ENCODE measurements at places on chromosomes 3 and 15.

- no peak overlapping the region for H3K27ac ChIP-seq
- no peaks in the 10 kb centered on the region for H3K27me3 ChIP-seq
- no peak for DNase-seq
- H3K4me3 ChIP-seq, result peak overlapping the region; percentile 79
- peaks cover 25% of the 10 kb centered on the region for H3K4me1 ChIP-seq
Observed at GRCh38 chr3:50155891-50156290, 767 bp downstream of the SEMA3F start.

DNA sequence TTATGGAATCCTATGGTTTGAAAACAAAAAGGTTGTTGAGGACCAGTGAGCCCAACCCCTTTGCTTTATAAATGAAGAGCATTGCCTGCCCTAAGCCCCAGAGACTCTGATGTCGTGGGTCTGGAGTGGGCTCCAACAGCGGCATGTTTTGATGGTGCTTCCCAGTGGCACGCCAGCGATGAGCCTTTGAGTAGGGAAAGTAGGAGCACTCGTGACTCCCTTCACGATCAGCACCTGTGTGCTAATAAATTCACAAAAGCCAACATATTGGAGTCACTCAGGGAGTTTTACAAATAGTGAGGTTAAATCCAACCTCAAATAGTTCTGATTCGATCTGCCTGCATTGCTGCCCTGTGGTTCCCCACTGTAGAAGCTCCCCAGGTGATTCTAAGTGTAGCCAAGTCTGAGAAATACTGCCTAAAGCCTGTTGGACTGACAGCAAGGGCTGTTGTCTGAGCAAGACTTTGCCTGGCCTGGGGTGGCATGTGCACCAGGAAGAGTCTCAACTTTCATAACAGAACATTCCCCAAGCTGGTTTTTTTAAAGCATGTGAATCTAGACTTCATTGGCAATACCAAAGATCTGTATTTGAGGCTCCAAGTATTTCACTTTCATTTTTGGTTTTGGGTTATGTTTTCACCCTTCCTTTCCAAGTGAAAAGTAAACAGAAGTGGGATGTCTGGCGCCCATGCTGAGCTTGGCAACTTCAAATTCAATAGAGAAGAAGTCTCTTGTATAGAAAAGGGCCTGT is 9.9 kb downstream of the CCR5 start:
- H3K36me3 ChIP-seq, result no peaks in the 10 kb centered on the region
- H3K27ac ChIP-seq, result no peak overlapping the region
- peaks cover 3% of the 10 kb centered on the region for H3K4me1 ChIP-seq
- H3K27me3 ChIP-seq, result no peaks in the 10 kb centered on the region
- H3K4me3 ChIP-seq, result no peak overlapping the region

DNA sequence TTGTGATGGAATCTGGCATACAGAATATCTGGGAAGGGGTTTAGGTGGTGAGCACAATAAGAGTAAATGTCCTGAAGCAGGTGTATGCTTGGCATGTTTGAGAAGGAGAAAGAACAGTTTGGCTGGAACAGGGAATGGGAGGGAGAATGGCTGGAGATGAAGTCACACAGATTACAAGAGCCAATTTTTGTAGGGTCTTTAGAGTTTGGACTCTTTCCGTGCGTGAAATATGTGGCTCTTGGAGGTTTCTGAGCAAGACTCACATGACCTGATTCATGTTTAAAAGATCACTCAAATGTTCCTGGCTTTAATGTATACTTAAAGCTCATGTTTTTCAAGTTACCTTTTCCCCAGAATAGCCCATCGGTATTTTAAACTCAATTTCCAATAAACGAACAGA is 32.8 kb downstream of the SPRED1 start:
- no peaks in the 10 kb centered on the region for H3K4me1 ChIP-seq
- no peak overlapping the region for H3K4me3 ChIP-seq
- H3K36me3 ChIP-seq, result no peaks in the 10 kb centered on the region
- DNase-seq, result no peak
- no peaks in the 10 kb centered on the region for H3K27me3 ChIP-seq

- no peaks in the 10 kb centered on the region for H3K36me3 ChIP-seq
- peak; percentile 35 for DNase-seq
- no peak overlapping the region for H3K4me3 ChIP-seq
- H3K27ac ChIP-seq, result no peak overlapping the region
- no peaks in the 10 kb centered on the region for H3K27me3 ChIP-seq
Observed at GRCh38 chr3:102124282-102124681, 275.0 kb downstream of the NFKBIZ start.

DNA sequence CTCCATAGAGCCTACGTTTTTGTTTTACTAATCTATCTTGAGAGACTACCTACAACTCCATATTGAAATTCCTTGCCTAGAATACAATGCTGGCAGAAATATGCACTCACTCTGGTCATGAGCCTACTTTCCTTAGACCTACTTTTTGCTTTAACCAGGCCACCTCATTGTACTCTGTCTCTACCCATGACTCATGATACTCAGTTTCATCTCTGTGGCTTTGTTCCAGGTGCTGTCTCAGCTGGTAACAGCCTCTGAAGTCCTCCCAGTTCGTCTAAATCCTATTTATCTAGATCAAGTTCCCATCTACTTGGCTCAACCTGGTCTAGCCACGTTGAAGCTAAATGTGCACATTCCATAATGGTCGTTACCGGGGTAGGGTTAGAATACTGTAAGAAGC is 536.4 kb downstream of the RSL24D1 start:
- H3K4me1 ChIP-seq, result no peaks in the 10 kb centered on the region

DNA sequence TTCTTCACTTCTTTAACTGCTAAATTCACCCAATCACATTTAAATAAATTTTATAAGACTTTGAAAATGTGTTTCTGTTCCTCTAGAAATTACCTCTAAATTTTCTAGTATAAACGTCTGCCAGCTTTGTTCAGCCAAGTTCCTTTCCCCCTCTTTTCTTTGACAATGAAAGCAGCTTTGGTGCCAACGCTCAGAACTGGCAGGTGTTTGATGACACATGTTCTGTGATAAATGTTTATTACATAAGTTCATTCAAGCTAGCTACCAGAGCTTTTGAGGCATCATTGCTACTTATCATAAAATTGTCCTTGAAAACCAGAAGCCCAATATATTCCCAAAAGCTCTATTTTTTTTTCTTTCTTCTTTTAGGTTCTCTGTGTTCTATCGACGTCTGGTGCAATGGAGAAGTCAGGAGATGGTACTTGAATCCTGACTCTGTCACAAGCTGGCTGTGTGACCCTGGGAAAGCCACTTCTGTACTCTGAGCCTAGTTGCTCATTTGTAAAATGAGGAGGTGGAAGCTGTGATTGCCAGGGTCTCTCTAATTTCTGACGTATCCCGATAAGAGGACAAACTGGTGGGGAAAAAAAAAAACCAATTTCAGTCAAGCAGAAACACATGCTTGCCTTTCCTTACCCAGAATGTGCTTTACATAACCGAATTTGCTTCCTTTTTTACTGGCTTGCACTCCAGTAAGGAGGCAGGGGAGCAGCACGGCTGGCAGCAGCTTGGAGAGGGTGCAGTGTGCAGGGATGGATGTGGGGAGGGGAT is 187.1 kb upstream of the LPP start:
- DNase-seq, result no peak
- no peaks in the 10 kb centered on the region for H3K27me3 ChIP-seq
- H3K4me3 ChIP-seq, result no peak overlapping the region
- H3K4me1 ChIP-seq, result peaks cover 13% of the 10 kb centered on the region
- no peak overlapping the region for H3K27ac ChIP-seq
- H3K36me3 ChIP-seq, result no peaks in the 10 kb centered on the region

DNA sequence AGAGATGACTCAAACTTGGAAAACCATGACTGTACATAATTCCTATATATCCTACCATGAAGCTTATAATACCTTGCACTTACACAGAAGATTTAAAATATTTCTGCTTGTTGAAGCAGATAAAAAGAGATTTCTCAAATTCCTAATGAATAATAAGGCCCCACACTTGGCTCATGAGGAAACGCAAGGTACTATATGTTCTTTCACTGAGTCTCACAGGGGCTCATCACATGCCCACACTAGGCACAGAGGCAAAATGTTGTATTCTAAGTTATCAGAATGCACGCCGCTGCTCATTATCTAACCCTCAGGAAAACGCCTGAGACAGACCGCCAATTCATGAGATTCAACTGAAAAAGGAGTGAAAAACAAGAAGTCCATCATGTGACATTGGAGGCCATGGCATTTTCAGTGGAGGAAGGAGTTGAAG is 5.6 kb downstream of the MYO1E start:
- no peak overlapping the region for H3K27ac ChIP-seq
- no peaks in the 10 kb centered on the region for H3K27me3 ChIP-seq
- H3K4me3 ChIP-seq, result no peak overlapping the region
- no peak for DNase-seq
- peaks cover 7% of the 10 kb centered on the region for H3K4me1 ChIP-seq

DNA sequence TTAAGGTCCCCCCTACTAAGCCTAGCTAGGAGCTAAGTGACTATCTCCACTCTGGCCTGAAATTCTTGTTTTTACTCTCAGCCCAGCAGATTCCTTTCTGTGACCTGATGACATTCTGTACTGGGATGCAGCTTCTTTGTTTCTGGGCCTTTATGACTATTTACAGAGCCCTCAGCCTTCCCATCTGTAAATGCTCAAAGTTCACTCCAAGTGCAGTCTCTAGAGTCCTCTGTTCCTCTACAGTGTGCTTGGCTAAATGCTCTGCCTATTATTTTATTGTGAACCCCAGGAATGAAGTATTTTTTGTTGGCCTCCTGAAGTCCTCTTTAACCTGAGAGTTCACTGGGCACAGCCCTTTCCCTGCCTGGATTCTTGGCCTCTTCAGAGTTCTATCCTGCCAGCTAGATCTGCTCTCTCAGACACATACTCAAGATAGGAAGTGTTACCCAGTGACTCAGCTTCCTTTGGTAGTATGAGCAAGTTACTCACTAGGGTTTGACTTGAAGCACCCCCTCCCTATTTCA is 278.1 kb upstream of the P2RY1 start:
- no peaks in the 10 kb centered on the region for H3K27me3 ChIP-seq
- no peaks in the 10 kb centered on the region for H3K4me1 ChIP-seq
- H3K4me3 ChIP-seq, result no peak overlapping the region
- no peak for DNase-seq
- no peak overlapping the region for H3K27ac ChIP-seq
- no peaks in the 10 kb centered on the region for H3K36me3 ChIP-seq

DNA sequence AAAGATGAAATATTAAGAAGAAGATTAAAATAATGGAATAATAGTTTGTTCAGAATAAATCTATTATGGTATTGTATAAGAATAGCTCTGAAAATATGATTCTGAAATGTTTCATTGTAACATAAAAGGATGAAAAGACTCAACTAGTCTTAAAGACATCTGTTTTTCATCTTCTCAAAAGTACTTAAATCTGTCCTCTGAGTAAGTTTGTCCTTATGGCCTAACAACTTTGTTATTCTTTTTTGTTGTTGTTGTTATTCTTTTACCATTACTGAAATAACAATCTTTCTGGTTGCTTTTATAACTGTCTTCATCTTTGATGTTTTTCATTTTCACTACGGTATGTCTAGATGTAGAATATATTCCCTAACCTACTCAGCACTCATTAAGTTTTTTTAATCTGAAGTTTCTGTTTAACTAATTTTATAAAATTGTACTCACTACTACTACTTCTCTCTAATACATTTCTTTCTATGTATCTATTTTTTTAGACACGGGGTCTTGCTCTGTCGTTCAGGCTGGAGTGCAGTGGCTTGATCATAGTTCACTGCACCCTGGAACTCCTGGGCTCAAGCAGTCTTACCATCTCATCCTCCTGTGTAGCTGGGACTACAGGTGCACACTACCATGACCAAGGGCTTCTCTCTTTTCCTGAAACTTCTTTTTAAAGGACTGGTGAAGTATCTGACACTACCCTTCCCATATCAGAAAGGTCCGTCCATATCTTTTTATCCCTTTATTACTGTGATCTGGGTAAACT is 240.7 kb downstream of the PCCB start:
- H3K4me3 ChIP-seq, result no peak overlapping the region
- H3K36me3 ChIP-seq, result peaks cover 5% of the 10 kb centered on the region
- no peaks in the 10 kb centered on the region for H3K4me1 ChIP-seq
- DNase-seq, result no peak
- no peaks in the 10 kb centered on the region for H3K27me3 ChIP-seq

DNA sequence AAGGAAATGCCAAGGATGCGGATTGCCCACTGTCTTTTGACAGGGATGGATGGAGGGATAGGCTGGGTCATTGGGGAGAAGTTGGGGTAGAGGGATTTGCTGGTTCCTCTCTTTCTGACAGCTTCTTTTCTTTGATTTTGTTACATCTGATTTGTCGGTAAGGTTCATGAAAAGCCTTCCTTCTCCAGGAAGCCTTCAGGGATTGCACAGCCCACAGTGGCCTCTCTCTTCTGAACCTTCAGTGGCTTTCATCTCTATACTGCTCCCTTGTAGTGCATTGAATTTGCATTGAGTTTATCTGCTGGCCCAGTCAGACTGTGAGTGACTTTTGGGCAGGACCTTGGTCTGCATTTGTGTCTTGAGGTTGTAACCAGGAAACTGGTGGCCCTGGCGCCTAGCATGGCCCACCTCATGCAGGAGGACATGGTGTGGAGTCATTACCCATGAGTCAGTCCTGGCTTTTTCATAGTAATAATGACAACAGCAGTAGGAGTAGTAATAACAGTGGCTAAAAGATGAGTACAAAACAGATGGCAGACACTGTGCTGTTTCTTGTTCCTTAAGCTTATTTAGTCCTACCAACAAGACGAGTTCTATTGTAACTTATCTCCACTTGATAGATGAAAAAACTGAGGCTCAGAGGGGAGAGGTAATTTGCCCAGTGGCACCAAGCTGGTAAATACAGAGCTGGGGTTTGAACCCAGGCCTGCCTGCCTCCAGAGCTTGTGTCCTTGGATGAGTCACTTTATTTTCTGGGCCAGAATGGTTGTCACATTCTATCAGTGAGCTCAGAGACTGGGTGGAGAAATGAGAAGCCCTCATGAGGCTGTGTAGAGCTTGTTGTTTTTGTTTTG is 28.4 kb downstream of the SMAD6 start:
- H3K36me3 ChIP-seq, result peaks cover 62% of the 10 kb centered on the region
- no peaks in the 10 kb centered on the region for H3K27me3 ChIP-seq
- peaks cover 3% of the 10 kb centered on the region for H3K4me1 ChIP-seq

DNA sequence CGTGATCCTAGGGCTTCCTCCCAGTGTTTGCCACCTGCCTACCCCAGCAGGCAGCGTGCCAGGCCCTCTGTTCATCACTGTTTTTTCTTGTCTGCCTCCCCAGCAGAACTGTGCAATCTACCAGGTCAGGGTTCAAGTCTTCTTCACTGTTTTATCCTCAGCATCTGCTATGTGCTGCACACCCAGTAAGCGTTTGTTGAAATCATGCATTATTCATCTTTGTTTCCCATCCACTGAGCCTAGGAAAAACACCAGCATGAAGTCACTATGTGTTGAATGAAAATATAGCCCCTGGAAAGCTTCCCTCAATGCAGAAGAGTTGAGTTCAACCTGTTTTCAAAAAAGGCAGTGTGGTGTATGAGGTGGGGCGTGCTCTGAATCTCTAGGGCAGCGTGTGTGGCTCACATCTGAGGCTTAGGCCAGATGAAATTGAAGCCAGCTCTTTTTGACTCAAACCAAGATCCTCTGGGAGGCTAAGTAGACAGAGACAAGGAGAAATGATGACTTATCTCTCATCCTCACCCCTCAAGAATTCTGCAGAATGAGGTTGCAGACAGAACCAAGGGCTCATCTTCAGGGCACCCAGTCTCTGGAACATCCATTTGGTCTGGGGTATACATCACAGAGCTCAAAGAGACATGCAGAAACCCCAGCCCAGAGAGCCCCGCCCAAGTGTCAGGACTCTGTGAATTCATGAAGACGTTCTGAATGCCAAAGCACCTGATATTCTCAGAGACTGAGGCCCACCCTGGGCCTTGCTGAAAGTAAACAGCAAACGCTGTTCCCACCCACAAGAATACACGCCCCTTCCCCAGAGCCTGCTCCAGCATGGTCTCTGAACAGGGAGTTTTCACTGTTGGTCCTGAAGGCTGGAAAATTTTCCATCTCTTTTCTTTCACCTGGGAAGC is 5.7 kb upstream of the CAV3 start:
- H3K27me3 ChIP-seq, result no peaks in the 10 kb centered on the region
- H3K27ac ChIP-seq, result no peak overlapping the region
- H3K4me1 ChIP-seq, result no peaks in the 10 kb centered on the region
- no peaks in the 10 kb centered on the region for H3K36me3 ChIP-seq
